CD4-positive, alpha-beta T cell treated with Interleukin-21 for 1 hour (primary cell): ENCODE measurements at places on chromosomes 2 and 18.
A peak's percentile ranks its signal among the peaks of the same experiment; 100 is the strongest.

GRCh38 chr18:2680216-2680792 is 24.8 kb downstream of the SMCHD1 start:
- DNase-seq: no peak

DNA sequence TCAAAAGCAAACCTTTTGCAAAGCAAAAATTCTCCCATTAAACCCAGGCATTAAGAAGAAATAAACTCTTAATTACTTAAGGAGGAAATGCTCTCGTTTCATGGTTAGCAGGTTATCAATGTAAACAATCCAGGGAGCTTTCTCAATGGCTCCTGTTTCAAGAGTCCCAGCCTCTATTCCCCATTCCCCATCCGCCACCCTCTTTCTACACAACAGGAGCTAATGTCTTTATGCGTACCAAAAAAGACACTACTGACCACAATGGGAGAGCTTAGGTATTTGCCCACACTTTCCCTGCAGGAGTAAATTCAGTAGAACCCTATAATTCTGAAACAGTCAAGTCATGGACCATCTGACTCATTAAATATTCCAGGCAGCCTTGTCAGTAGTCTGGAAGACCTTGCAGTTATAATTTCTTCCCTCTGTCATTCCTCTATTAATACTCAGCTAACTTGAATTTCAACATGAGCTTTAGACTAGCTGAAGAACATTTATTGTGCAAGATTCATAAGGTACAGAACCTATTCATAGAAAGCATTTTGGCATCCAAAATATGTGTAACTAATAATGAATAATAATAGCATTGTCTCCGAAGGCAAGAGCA is 48.6 kb downstream of the SLC8A1 start:
- no peak for DNase-seq

GRCh38 chr2:26438526-26438925 is 36.8 kb downstream of the DRC1 start:
- DNase-seq: no peak

DNA sequence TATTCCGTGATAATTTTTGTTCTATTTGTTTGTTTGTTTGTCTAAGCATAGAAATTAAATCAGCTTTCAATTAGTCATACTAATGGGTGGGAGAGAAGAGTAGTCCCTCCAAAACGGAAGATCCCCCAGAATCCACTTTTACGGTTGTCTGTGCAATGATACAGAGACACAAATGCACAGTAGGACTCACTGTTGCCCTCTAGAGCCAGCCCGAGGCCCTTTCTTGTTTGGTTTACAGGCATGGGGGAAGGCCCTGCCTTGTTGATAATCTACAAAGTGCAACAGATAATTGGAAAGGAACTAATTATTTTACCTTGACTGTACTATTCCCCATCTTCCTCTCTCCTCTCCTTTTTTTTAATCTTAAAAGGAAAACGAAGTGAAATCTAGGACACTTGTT is 121.1 kb downstream of the ACOXL start:
- peak; percentile 63 for DNase-seq

DNA sequence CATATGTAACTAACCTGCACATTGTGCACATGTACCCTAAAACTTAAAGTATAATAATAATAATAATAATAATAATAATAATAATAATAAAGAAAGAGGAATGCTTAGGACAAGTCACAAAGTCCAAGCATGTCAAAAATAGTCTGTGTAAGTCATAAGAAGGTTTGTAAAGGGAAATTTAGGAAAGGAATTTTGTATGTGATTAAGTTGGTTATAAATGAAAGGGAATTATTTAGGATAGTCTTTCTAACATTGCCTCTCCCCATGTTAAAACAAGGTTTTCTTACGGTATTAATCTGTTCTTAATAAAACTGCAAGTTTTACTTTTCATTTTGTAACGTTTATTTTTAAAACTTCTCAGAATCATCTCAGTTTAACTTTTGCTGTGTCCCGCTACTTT is 62.8 kb downstream of the SESTD1 start:
- no peak for DNase-seq

- no peak for DNase-seq
Measured at GRCh38 chr2:6927186-6927585, 10.0 kb downstream of the RNF144A start.

DNA sequence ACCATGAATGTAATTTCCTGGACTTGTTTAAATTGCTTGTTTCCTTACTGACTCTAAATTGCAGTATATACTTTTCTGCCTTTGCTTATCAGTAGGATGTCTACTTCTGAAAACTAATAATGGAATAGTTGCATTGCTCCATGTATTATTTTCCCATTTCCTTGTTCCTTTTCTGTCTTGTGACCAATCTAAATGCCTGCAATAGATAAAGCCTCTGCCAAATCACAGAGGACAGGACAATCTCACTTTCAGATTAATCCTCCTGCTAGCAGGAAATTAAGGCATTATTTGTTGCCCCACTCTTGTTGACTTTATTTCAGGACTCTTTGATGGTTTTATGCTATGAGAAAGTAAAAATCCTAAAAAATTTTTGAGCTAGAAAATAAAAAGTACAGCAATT is 4.7 kb upstream of the ESCO1 start:
- no peak for DNase-seq

DNA sequence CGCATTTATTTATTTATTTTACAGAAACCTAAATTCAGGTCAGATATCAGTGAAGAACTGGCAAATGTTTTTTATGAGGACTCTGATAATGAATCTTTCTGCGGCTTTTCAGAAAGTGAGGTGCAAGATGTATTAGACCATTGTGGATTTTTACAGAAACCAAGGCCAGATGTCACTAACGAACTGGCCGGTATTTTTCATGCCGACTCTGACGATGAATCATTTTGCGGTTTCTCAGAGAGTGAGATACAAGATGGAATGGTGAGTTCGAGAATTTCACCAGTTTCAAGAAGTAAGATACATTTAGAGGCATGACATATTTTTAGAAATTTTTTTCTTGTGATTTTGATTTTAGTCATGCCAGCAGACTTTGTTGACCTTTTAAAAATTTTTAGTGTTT is 4.6 kb downstream of the CDCA7 start:
- no peak for DNase-seq

DNA sequence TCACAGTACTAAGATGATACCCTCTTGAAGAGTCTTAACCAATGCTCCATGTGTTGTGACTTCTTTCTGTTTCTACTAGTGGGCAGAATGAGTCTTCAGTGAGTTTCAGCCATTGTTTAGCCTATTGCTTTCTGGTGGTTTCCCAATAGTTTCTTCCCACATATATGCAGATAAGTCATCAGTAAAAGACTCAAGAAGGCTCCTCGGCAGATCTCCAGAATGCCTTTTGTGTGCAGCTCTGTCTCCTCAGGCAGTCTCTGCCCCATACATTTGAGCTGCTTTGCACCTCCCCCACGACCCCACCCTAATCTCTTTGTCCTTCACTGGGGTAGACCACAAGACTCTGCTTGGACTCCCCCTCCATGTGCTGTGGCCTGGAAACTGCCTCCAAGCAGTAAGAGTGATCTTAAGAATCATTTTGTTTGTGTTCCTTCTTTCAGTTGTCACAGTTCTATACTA is 71.6 kb upstream of the CHRNA1 start:
- DNase-seq: no peak

GRCh38 chr2:217387776-217388387 is 528.0 kb upstream of the TNP1 start:
- no peak for DNase-seq

DNA sequence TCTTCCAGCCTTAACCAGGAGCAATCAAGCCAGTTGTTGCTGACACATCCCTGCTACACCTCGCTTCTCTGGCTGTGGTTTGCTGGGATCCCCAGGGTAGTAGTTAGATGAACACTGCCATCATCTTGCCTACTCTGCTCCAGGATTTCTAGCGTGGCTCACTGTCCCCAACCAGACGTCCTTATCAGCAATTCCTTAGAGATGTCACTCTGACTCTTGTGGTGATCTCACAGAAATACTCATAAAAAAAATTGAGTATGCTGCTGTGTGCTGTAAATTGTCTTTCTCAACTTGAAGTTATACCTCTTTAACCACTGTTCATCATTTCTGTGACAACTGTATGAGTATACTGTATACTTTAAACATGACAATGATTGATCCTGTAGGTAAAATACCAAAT is 63.2 kb downstream of the PLCL1 start:
- DNase-seq: no peak

DNA sequence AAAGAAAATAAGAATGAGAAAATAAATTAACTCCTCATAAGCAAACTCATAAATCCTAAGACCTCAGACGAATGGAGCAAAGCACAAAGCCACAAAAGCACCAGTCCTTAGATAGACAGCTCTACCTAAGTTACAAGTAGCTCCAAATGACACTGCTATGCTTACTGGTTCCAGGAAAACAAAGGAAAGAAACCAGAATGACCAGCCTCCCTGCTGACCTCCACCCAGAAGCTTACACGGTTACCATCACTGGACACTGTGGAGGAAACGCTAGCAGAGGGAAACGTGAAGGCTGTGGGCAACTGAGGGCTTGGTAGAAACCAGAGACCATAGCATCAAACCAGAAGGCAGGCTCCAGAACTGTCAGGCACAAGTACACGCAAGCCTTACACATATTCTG is 67.8 kb downstream of the STK39 start:
- DNase-seq: no peak

DNA sequence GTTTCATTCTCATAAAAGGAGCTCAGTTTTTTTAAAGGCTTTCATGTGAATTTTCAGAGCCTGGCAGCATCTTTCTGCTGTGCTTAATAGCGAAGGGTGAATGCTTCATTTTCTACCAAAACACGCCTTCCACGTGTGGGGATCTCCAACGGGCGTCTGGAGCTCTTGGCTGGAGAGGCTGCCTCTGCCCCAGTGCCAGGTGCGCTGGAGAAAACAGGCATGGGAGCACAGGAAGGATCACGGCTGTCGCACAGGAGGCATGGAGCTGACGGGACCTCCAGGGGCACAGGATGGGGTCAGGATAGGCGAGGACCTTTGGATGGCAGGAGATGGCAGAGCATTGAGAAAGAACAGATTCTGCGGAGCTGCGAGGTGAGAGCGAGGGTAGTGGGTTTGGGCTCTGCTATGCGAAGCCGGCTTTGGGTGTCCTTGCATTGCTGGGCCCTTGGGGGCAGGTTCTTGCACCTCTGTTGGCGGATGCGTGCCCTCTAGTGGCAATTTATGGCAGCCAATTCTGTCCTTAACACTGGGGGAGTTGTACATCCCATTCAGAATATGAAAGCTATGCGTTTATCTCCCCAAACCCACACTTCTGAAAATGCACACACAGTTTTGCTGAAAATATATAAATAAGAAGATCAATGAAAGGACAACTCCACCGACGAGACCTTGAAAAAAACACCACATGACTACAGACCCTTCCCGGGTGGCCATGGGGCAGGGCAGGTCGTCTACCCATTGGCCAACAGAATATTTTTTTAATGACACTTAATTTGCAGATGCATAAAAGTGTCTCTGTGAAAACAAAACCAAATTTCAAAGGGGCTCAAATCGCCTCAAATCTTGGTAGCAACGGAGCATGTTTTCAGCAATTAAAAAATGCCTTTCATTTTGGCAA is 90.4 kb upstream of the SLC35G4 start:
- DNase-seq: no peak

DNA sequence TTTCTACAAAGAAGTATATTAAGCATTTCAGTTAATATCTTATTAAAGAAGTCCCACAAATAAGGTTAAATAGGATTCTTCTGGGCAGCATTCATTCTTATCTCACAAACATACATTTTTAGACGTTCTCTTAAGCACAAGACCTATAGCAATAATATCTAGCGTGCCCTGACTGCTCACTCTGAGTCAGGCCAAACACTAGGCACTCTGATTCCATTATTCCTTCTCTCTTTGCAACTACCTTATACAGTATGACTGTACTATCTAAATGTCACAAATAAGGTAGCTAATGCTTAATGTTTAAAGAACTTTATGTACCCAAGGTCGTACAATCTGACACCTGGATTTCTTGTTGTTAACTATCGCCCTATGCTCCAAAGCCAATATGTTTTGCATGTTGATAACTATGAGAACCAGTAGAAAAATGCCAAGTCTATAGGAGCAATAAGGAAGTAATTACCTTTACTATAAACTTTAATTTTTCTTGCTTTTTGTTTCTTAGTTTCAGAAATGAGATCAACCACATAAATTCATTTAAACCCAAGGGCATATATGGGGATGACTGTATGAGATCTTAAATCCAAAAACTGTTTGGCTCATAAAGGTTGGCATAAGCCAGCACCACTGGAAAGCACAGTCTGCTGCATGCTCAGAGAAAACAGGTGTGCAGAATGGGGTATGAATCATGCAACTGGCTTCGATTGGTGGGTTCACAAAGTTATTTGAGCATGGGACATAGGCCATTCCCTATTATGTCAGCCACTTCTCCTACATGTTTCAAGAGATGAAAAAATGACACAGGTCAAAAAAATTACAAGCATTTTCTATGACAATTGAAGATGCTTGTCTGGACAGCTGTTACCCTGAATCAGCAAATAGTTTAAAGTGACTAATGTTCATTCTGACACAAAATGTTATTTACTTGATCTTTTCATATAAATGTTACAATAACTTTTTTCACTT is 352.0 kb downstream of the IRS1 start:
- DNase-seq: no peak

GRCh38 chr2:169767243-169767888 is 31.3 kb upstream of the SSB start:
- peak; percentile 68 for DNase-seq

- DNase-seq: no peak
Measured at GRCh38 chr18:43664487-43665008, 387.3 kb upstream of the SYT4 start.

- DNase-seq: no peak
Measured at GRCh38 chr2:10432311-10433181, 15.6 kb downstream of the ODC1 start.

DNA sequence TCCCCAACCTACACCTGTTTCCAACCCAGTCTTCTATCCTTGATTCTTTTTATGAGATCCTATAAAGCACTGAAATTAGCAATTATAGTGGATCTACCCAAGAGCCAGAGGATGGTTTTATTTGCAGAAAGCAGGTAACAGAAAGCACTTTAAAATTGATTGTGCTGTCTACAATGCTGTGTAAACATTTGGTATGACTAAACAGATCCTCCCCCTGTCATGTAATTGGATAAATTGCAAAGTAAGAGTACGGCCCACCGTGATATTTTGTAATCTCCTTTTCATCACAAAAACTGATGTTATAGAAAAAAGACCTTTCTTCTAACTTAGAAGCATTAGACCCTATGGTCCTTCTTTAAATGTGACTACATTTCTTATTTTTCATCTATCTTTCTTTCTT is 11.3 kb upstream of the PPP3R1 start:
- DNase-seq: no peak

GRCh38 chr18:55300421-55300935 is 287.5 kb downstream of the TCF4 start:
- no peak for DNase-seq

GRCh38 chr2:27920148-27920885 is 29.8 kb downstream of the BABAM2 start:
- peak; percentile 84 for DNase-seq
